NCI-H2081 (cell line): ENCODE measurements at places on chromosomes 3 and 15.

GRCh38 chr3:184277366-184277765 is 1.5 kb downstream of the ECE2 start:
- DNase-seq: no peak

DNA sequence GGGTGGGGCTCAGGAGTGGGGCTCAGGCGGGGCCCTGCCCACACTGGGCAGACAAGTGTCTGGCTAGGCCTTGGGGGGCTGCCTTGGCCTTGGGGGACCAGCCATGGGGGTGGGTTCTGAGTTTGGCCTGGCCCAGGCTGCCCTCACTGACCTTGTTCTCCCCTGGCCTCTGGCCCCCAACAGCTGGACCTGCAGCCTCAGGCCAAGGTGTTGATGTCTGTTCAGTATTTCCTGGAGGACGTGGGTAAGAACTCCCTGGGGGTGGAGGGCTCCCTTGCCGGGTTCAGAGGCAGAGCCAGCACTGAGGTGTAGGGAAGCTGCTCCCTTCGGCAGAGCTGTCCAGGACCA is 20.0 kb downstream of the PRKCD start:
- DNase-seq: no peak

GRCh38 chr15:61106889-61107288 is 122.2 kb downstream of the RORA start:
- no peak for DNase-seq

- DNase-seq: no peak
Measured at GRCh38 chr3:171822431-171823106, 12.3 kb upstream of the PLD1 start.

GRCh38 chr15:77004189-77004588 is 9.3 kb downstream of the PSTPIP1 start:
- DNase-seq: no peak

DNA sequence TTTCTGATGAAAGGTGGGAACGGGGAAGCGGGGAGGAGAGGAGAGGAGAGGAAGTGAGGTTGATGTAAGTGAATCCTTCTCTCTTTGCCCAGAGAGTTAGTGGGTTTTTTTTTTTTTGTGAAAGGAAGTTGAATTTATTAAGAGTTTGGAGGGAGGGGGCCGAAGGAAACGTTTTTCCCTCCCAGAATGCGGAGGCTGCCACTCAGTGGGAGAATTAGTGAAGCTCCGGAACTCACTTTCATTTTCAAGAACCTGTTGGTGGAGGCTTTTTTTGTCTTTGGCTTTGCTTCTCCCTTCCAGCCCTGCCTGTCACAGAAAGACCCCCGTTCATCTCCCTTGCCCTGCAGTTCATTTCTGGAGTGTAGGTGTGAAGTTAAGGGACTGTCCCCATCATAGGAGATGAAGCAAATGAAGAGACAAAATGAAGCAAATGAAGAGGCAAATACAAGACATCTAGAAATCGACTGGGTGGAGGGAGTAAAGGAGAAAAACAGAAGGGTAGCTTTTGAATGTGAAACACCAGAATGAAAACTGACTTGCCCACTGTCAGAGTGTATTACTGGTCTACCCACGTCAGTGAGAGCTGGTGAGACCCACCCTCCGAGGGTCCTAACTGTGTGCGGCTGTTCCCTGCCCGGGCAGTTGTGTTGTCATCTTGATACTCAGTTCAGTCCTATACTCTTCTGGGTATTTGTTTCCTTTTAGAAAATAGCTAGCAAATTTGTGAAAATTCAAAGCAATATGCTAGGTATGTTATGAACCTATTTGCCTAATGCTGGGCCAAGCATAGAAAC is 91.5 kb downstream of the ITPR1 start:
- DNase-seq: no peak

DNA sequence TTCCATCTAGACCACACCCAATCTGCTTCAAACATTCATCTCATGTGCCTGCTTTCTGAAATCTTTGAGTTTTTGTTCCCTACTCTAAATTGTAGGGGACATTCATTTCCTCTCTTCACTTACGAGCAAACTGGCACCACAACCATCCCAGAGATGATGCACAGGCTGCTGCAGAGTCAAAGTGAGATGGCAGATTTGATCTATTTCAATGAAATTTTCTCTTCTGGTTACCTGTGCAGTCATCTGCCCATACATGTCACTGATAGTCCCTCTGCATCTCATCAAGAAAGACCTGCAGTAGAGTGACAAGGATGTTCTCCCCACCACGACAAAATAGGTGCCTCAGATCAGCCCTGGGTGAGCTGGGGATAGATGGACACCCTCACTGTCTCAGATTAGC is 118.2 kb upstream of the TNFAIP8L3 start:
- no peak for DNase-seq

DNA sequence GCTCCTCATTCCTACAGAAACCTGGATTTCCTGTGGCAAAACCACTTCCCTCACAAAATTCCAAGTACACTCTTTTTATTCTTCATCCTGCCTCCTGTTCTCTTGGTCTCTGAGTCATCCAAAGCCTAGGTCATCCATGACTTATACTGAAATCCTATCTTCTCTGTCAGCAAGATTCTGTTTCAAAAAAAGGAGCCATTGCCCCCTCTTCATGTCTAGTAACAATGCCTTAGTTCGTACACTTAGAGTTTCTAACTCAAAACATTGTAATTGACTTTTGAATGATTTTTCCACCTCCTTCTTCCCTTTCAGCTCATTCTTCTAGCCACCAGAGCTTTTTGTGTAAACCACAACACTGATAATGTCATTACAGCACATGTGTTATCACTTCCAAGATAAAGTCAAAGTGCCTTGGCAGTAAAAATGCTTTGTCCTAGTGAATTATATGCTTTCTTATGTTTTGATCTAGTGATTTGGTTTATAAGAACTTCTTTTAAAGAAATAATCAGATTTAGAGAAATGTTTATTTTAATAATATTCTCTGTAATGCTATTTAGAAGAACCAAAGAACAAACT is 256.5 kb upstream of the NECTIN3 start:
- no peak for DNase-seq

- no peak for DNase-seq
Measured at GRCh38 chr3:38580450-38581382, 68.8 kb downstream of the SCN5A start.

DNA sequence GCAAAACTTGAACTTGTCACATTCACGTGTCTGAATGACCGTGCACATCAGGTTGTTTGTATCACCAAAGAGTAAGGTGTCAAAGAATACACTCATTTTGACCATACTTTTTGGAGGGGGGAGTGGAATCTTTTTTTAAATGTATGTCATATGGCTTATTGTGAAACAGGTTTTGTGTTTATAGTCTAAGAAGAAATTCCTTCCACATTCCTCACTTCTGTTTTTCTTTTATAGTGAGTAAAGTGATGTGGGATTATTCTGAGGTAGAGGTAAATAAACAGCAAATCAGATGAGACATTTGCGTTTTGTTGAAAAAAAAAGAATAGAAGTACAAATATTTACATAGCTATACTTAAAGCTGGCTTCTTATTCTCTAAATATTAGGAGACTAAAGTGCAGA is 33.0 kb downstream of the SRP14 start:
- no peak for DNase-seq

- DNase-seq: no peak
Measured at GRCh38 chr15:75232826-75233503, 25.2 kb upstream of the GOLGA6C start.

DNA sequence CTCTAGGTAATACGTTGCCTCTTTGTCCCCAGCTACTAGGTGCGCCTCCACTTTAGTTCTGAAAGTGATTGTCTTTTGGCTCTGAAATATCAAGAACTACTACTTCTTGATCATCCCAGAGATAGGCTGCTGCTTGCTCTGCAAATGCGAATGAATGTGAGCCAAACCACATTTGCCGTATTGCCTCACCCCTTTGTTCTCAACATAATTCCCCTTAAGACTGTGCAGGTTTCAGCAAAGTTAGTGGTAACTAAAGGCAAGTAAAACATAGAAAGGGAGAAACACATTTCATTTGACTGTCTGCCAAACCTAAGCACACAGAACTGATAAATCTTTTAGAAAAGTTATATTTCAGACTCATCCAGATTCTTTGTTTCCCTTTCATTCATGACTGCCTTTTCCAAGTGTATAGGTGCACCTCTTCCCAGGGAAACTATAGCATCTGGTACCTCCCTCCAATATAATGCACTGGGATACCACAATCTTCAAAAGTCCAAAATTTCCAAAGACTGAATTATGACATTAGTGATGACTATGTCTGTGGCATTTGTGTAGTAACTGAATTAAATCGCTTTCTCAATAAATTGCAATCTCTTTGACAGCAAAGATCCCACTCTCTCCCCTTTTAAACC is 720.6 kb upstream of the CBLB start:
- no peak for DNase-seq

- DNase-seq: no peak
Measured at GRCh38 chr3:45413172-45413765, 24.9 kb downstream of the LARS2 start.
